T-helper 1 cell treated with Interleukin-12 subunit alpha and Interleukin-12 subunit beta and Interleukin-4 antibody, amounts not matched to agents 30 ng/mL and 1 ng/mL, for 36 hours (primary cell): ENCODE measurements at places on chromosomes 7 and 10. TPM values are rescaled to one million over a fixed set of nuclear protein-coding genes. Genes with fewer than 3 reads are reported as not detected.

Gene FAM25A
- not detected in 2 replicates for total RNA-seq

Gene WEE2
- total RNA-seq, result 0.12 and 0.15 TPM in 2 replicates

Gene PDSS1
- total RNA-seq, result 16.7 and 18.1 TPM in 2 replicates

Gene CYP3A5
- not detected in 2 replicates for total RNA-seq

Gene COL28A1
- total RNA-seq, result not detected in 2 replicates

Gene FKBP14
- total RNA-seq, result 8.4 and 8.9 TPM in 2 replicates

Gene GPRIN2
- not detected in 2 replicates for total RNA-seq

Gene CHST3
- total RNA-seq, result not detected in 2 replicates

Gene SYCE1
- 0.25 and 0.32 TPM in 2 replicates for total RNA-seq

Gene SPDYE6
- not detected in 2 replicates for total RNA-seq

Gene MRLN
- not detected in 2 replicates for total RNA-seq
